ENCODE measurements at places on chromosomes 3 and 15.

GRCh38 chr15:67173786-67174185 is 80.7 kb downstream of the AAGAB start:
- no peak for DNase-seq

GRCh38 chr15:29670998-29671981 is 151.0 kb downstream of the TJP1 start:
- DNase-seq: no peak

DNA sequence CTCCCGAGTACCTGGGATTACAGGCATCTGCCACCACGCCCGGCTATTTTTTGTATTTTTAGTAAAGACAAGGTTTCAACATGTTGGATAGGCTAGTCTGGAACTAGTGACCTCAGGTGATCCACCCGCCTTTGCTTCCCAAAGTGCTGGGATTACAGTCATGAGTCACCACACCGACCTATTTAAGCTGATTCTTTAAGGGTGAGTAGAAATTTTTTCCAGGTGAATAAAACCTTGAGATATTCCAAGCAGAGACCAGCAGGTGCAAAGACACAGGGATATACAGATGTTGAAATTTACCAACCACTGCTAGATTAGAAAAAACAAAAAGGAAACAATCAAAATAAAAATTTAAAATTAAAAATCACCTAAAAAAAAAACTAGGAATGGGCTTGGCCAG is 74.4 kb upstream of the CHRNB4 start:
- DNase-seq: no peak

GRCh38 chr3:5840056-5840455 is 652.5 kb downstream of the EDEM1 start:
- no peak for DNase-seq

DNA sequence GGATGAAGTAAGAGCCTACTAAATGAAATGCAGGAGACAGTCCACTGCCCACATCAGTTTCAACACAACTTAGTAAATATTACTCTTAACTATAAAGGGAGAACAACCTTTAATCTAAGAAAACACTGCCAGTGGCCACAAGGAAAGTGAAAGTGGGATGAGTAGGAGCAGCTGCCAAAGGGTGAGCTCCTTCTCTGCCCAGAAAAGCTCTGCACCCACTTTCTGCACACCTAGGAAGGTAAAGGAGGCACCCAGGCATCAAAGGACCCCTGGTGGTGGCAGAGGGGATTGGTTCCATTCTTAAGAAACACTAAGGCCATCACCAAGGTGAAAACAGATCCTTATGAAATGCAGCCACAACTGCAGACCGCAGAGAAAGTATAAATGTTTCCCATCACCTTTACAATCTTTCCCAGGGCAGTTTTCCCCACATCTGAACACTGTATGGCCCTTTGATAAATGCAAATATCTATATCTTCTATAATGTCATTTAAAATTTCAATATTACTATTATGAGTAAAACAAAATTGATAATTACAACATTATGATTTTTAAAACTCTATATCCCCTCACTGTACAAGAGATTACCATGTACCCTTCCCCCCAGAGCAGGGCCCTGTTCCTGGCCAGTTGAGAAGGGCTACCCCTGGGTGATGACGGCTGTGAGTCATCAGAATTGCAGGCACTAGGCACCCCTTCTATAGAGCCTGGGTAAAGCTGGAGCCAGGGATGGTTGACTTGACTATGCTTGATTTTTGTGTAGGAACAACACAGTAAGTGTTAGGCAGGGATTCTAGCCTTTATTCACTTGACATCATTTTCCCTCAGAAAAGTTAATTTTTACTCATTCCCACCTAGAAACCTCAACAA is 92.0 kb downstream of the SNRK start:
- no peak for DNase-seq

- no peak for DNase-seq
Observed at GRCh38 chr3:10648181-10648580, 142.8 kb upstream of the ATP2B2 start.

DNA sequence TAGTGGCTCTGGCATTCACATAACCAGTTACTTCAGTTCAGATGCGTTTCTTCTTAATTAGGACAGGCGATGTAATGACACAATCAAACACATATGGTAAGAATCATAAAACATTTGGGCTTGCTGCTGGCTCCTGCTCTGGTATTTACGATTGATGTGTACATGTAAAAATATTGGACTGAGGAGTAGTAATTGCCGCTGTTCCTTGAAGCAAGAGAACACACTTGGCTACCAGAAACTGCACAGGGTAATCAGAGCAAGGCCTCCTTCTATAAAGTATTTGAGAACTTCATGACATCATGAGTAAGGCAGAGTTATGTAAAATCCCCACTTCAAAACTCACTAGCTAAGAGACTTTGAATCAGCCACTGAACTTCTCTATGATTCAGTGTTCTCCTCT is 158.1 kb downstream of the SSR3 start:
- DNase-seq: no peak

DNA sequence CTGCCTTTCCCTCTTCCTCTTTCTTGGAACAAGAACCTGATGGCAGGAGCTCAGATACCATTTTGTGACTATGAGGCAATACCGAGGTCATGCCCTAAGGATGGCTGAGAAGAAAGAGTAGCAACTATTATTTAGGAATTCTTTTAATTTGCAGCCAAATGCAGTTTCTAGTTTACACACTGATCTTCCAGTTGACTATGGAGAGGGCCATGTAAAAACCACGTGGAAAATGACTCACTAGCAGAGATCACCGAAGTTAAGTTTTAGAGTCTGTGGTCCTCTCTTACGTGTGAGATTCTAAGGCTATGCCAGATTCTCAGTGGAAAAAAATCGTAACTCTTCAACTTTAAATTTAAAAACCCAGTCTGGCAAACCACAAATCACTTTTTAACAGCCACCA is 7.8 kb downstream of the BNC1 start:
- no peak for DNase-seq

DNA sequence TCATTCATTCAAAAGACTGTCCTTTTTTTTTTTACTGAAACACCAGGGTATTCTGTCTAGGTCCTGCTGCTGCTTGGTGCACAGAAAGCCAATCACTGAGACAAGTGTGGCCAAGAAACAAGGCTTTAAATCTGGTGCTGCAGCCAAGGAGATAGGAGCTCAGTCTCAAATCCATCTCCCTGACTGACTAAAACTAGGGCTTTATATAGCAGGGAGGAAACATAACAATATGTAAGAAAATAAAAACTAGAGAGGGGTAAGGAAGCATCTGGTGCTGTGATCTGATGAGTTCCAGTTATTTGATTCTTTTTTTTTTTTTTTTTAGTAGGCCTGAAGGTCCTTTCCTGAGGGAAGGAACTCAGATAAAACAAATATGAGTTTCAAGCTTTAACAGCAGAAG is 139.8 kb downstream of the ATG7 start:
- DNase-seq: no peak

- DNase-seq: no peak
Observed at GRCh38 chr3:10336761-10337160, 15.8 kb upstream of the SEC13 start.

DNA sequence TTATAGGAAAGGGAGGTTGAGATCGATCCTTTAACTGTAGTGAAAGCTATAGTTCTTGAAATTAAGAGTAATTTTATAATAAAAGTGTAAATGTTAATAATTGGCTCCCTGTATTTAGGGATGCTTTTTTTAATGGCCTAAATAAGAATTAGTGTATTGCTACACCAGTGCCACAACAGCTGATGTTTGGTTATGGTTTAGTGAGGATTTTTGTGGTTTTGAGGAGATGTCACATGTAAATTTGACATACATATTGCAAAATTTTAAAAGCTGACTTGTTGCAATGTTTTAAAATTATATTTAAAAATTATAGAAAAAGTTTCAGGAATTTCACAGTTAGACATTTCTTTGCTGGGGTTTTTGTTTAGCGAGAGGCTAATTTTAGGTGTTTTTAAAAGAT is 3.9 kb downstream of the TSC22D2 start:
- DNase-seq: no peak

DNA sequence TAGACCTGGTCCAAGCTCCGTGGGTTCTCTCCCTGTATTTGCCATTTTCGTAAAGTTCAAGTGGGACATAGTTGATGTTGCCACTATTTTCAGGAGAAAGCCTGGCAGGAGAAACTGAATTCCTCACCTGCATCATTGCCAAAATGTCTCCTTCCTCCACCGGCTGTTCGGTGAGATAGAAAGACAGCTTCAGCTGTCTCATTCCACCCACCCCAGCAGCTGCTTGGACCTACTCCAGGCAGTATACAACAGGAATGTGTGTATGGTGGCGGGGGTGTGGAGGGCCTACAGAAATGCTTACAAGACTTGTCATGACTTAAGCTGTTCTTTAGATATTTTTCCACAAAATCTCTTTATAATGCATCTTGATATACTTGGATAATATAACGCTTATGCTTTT is 132.7 kb upstream of the RAP2B start:
- no peak for DNase-seq

DNA sequence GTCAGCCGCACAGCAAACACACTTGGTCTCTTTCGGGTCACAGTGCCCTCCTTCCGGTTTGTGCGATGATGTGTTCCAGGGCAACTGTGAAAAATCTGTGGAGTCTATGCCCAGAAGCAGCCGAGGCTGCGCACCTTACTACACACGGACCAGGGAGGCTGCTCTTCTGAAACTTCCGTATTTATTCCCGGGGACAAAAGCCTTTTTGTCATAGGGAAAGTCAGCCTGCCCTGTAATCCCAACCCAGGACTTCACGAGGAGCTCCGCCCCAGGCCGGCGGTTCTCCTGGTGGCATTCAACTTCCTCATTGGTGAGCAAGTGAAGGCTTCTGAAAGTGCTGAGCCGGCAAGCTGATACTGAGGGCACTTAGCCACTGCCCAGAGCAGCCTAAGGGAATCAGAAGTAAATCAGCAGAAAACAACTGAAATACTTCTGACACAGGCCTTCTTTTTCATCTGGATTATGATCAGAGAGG is 126.5 kb downstream of the FMN1 start:
- DNase-seq: peak; percentile 70

- DNase-seq: no peak
Observed at GRCh38 chr15:48913141-48913540, 35.2 kb downstream of the EID1 start.

DNA sequence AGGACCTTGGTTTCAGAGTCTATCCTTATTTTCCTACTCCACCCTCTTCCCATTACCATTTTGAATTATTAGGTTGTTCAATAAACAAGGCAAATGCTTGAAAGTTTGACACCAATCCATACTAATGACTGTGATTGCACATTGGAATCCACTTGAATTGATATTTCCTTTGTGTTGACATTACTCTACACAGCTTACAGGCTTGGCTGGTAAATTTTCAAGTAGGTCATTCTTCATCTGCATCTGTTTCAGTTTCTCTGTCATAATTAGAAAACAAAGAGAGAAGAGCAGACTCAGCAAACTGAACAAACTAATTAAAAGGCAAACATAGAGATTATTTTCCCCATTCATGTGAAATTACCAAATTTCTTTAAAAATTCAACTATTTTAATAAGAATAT is 732.9 kb upstream of the BCHE start:
- no peak for DNase-seq

- DNase-seq: no peak
Observed at GRCh38 chr3:138038725-138039462, 28.9 kb downstream of the CLDN18 start.

DNA sequence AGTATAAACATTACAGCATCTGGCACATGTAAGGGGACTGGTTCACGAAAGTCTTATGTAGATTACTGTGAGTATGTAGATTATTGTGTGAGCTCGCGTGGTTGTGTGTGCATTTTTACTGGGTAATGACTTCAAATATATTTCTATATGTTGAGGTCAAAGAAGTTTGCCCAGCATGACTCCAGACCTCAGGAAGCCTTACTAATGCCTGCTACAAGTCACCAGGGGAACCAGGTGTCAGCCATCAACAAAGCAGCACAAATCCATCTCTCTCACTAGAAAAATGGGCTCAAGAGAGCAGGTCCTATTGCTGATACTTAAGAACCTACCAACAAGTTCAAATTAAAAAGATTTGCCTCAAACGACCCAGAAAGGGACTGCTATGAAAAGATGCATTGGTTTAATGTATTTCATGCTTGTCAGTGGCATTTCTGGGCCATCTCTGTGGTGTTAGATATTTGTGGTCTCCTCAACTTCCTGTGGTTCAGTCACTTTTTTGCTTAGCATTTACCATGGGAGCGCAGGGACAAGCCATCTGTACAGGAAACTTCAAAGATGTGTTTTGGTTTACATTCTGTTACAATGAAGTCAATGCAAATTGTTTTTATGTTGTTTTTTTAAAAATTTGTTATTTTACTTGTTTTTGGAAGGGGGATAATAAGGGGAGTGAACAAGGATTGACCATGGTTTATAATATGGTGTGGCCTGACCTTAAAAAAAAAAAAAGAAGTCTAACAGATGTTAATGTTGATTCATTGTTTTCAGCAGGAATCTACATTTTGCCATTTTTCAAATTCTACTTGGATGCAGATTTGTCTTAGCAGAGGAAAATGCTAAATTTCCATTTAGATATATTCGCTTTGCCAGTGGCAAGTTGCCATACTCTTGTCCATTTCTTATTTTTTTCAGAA is 172.1 kb upstream of the ADAMTS9 start:
- DNase-seq: no peak

Data from heart left ventricle (tissue), 16 donors.